ENCODE measurements at places on chromosomes 11 and 22. TPM values are rescaled to one million over a fixed set of nuclear protein-coding genes. Genes with fewer than 3 reads are reported as not detected.

The MYRF gene
- total RNA-seq, result not detected

The CNTN5 gene
- 0.85 TPM for total RNA-seq

The APOC3 gene
- total RNA-seq, result not detected

DNA sequence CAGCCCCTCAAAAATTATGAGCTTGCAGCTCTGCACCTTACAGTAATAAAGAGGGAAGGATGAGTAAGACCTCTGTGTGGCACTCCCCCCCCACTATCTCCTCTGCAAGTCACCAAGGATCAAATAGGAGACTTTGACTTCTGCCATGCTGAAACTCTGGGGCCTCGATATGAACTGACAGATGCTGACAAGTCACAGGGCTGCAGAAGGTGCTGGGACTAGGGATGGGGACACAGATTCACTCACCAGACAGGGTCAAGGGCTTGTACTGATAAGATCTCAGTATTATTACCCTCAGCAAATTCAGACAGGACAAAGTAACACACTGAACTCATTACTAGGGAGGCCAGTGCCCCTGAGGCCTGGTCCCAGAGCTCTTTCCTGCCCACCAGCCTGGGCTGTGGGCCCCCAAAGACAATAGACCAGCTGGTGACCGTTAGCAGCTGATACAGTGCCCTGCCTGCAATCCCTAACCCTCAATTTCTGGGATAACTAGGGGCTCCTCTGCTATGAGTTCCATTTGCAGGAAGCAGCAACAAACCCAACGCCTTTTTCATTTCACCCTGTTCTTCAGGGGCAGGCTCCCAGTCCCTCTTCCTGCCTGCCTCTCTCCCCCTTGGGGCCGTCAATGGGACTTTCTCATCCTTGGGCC is 20.1 kb downstream of the TMPRSS13 start:
- no peak overlapping the region for H3K4me3 ChIP-seq
- DNase-seq, result no peak
- no peak overlapping the region for H3K27ac ChIP-seq
- H3K36me3 ChIP-seq, result no peaks in the 10 kb centered on the region
- no peaks in the 10 kb centered on the region for H3K27me3 ChIP-seq

GRCh38 chr11:93051186-93051585 is 81.7 kb downstream of the MTNR1B start:
- no peak for DNase-seq
- no peak overlapping the region for H3K27ac ChIP-seq
- no peaks in the 10 kb centered on the region for H3K4me1 ChIP-seq
- H3K27me3 ChIP-seq, result no peaks in the 10 kb centered on the region

DNA sequence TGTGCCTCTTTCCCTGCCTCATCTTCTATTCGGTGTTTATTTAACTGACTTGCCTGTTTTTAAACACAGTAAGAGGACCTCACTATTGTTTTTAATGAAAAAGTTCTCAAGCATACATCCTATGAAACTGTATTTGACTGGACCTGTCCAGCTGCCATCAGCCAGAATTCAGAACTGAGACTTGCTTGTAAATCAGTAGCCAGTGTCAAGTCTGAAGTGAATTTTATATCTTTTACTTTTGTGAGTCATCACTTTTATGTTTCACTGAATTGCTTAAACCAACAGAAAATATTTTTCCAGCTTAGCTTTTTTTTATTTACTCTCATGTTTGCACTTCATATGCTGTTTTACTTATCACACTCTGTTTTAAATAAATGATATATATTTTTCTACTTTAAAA is 88.3 kb downstream of the LUZP2 start:
- no peaks in the 10 kb centered on the region for H3K36me3 ChIP-seq
- DNase-seq, result no peak
- H3K27ac ChIP-seq, result no peak overlapping the region
- H3K4me3 ChIP-seq, result no peak overlapping the region
- no peaks in the 10 kb centered on the region for H3K27me3 ChIP-seq
- H3K4me1 ChIP-seq, result no peaks in the 10 kb centered on the region

DNA sequence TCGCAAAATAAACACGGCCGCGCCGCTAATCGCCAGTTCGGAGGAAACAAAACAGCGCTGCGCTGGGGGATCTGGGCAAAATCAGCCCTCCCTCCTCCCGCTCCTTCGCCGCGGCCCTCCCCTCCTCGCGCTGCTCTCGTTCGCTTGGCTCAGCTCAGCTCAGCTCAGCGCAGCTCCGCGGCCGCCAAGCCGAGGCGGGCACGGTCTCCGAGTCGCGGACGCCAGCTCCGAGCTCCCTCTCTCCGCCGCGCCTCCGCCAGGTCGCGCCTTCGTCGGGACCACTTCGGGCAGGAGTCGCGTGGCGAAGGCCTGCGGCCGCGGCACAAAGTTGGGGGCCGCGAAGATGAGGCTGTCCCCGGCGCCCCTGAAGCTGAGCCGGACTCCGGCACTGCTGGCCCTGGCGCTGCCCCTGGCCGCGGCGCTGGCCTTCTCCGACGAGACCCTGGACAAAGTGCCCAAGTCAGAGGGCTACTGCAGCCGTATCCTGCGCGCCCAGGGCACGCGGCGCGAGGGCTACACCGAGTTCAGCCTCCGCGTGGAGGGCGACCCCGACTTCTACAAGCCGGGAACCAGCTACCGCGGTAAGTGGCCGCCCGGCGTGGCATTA is at the start of gene SPON1:
Gene SPON1 (plus strand): TSS at position 162 of the 607 bp plus-strand sequence. CDS start 182 bp downstream, at position 344.
- DNase-seq, result no peak
- H3K36me3 ChIP-seq, result no peaks in the 10 kb centered on the region
- peak within 1 kb of the TSS; percentile 2 for H3K27ac ChIP-seq
- peak within 1 kb of the TSS; percentile 74 for H3K4me3 ChIP-seq

DNA sequence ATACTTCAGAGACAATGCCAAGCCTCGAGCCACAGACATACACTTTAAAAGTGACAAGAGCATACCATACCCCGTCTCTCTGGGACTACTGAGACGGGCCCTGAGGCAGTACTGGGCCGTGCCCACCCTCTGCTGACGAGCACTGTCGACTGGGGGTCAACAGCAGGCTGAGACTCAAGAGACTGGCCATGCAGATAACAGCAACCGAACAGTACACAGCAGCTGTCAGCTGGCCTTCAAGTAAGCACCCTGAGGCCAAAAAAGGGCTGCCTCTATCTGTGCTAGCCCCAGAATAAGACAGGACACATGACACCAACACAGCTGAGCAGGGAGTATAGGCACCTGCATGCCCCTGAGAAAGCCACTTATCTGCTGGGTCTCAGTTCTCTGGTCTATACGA is 18.9 kb upstream of the TMEM121B start:
- no peaks in the 10 kb centered on the region for H3K27me3 ChIP-seq
- H3K36me3 ChIP-seq, result peaks cover 47% of the 10 kb centered on the region
- H3K4me3 ChIP-seq, result no peak overlapping the region
- no peaks in the 10 kb centered on the region for H3K4me1 ChIP-seq

All from thoracic aorta (tissue), 2 donors.